ENCODE measurements at places on chromosomes 4 and X. TPM values are rescaled to one million over a fixed set of nuclear protein-coding genes. Genes with fewer than 3 reads are reported as not detected.

GRCh38 chr4:1654216-1654955, 29.7 kb downstream of the FAM53A start:
- no peak for DNase-seq

- DNase-seq: no peak
Measured at GRCh38 chr4:54289316-54289715, 60.2 kb downstream of the PDGFRA start.

- no peak for DNase-seq
Measured at GRCh38 chr4:150087006-150087405, 8.8 kb downstream of the DCLK2 start.

GRCh38 chr4:145812919-145813318, 125.7 kb downstream of the ZNF827 start:
- DNase-seq: no peak

DNA sequence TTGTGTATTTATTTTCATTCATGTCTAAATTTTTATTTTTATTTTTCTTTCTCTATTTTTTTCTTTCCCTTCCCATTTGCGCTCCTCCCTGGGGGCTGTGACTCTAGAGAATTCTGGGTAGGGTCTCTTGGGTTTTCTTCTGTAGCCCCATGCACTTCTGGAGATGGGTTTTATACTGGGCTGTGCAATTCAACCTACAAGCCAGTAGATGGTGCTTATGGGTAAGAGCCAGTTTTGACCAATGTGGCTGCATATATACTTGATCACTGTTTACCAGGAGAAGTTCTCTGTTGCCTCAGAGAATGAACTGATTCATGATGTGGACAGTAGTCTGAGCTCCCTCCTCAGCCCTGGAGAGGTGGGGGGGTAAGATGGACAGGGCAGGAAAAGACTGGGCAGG, 614.6 kb downstream of the PCDH19 start:
- DNase-seq: no peak

DNA sequence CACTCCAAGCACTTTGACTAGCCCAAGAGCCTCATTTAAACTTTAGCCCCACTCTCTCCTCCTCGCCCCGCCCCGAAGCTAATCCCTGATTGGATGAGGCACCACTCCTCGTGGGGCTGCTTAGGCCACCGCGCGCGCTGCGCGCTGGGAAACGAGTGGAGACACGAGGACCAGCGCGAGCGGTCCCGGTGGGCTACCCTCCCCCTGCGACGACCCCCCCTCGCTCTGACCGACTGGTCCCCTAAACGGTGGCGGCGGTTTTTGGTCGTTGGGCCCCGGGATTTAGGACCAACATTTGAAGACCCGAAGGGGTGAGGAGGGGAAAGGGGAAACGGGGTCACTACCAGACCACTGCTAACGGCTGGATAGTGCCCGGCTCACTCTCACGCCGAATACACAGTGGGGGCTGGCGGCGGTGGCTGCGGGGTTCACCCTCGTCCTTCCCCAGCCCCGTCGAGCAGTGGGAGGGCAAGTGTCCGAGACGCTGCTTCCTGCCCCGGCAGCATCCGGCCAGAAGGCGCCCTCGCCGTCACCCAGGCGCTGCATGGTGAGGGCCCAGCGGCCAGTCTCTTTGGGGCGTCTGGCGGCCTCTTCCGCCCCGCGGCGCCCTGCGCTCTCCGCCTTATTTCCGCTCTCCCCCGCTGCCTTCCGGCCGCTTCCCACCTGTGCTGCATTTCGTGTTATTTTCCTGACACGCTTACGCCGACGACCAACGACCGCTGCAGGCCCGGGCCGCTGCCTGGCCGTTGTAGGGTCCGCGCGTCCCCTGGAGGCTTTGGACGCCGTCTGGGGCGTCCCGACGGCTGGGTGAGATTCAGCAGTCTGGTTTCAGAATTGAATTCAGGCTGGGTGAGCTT, at the start of gene RBM46:
RBM46 (plus strand) TSS at position 147 of the 857 bp plus-strand sequence. CDS start 15,481 bp downstream, outside the sequence.
- DNase-seq: no peak

GRCh38 chr4:107863850-107864371, 39.2 kb downstream of the SGMS2 start:
- DNase-seq: peak; percentile 77

GRCh38 chrX:40202456-40202855, 104.7 kb upstream of the BCOR start:
- no peak for DNase-seq

DNA sequence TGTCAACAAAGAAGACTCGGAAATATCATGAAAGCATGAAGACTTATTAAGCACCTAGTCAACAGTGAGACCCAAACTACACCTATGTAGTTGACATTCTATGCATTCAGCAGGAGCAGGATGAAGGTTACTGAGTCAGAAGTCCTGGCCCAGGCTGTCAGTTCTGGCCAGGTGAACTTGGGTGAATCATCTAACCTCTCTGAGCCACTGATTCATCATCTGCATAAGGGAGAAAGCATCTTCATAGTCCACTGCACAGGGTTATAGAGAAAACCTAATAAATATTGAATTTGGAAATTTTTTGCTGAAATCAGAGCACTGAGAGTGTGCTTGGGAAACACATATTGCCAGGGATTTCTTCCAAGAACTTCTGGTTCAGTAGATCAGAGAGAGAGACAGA, 296.0 kb upstream of the SFRP2 start:
- DNase-seq: no peak

DNA sequence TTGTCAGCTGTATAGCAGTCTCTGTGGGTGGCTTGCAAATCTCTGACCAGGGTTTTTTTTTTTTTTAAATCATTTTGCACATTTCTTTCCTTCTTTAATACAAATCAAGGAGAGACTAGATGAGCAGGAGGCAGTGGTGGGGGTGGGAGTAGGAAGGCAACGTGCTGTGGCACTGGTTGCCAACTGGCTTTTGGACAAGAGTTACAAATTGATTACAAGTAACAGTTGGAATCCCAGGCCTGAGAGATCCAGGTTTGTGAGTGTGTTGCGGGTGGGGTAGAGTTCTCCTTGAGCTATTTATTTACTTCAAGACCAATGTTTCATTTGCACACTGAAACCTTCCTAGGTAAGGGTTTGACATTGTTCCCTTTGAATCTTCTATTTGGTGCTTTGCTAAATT, 325.3 kb downstream of the AFF2 start:
- DNase-seq: no peak

GRCh38 chrX:49610718-49611310, 12.0 kb downstream of the GAGE1 start:
- DNase-seq: peak; percentile 17

- no peak for DNase-seq
Measured at GRCh38 chr4:81845761-81846160, 374.1 kb upstream of the RASGEF1B start.

DNA sequence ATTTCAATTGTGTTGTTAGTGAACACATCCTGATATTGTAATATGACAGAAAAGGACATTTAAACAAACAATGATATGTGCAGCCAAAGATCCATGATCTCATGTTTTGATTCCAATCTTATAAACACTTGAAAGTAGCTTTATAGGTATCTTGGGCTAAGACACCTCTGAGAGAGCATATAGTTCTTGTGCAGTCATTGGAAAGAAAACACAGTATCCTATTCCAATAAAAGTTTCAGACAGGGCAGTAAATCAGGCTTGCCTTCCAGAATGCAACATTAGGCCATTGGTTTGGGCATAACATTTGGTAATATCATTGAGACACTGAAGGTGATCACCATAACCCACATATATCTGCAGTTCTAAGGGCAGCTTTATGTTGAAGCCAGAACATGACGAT, 188.3 kb upstream of the HCCS start:
- no peak for DNase-seq

DNA sequence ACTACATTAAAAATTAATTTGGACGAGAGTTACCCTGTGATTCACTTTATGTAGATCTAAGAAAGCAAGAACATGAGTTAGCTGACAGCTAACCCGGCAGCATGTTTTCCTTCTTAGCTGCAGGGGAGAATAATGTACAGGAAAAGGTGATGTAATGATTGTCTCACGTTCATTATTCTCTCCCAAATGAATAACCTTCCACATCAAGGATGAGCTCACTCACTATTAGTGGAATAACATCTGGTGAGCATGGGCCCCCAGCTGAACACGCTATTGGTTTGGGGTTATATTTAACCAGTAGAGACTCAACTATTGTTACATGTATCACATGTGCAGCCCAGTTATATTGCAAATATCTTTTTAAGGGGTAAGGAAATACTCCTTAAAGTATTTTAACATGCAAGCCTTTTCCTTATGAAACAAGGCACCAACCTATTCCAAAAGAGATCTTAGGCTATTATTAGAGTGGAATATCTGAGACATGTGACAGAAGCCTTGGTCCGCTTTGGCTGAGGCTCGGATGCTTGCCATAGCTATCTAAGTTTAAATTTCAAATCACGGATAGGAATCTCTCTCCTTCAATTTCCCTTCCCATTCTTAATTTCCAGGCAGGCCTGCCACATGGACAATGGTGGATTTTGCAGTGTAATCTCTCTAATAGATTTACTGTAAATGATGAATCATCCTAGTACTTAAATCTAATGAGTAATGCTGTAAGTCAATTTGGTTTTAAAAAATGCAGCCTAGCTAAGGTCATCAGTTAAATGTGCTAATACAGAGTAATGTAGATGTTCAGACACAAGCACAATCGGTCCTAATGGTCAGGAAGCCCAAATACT, 99.0 kb upstream of the OTUD4 start:
- DNase-seq: peak; percentile 84

DNA sequence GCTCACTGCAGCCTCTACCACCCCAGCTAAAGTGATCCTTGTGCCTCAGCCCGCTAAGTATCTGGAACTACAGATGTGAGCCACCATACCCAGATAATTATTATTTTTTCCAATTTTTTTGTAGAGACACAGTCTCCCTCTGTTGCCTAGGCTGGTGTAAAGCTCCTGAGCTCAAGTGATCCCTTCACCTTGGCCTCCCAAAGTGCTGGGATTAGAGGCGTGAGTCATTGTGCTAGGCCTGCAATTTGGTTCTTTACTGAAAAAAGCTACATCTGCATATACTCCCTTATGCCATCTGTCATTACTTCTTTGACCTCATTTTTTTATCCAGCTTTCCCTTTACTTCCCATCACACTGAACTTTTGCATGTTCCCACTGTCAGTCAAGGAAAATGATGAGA, 2012.4 kb upstream of the IGFBP7 start:
- no peak for DNase-seq

- no peak for DNase-seq
Measured at GRCh38 chr4:187919966-187920365, 75.6 kb upstream of the ZFP42 start.

DNA sequence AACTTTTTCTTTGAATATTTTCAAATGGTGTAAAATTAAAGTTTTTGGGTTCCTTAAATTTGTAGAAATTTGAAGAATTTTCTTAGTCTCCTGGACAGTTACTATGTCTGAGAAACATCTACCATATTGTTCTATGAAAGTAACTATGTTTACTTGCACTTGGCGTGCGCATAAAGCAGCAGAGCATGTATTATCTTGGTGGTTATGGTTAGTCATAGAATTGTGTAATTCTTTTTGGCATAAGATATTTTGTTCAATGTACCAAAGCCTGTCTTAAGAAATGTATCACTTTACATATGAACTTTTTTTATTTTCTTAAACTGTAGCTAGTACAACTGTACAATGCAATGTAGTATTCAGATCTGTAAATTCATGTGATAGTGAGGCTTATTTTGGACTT, 49.2 kb downstream of the CDS1 start:
- DNase-seq: no peak

DNA sequence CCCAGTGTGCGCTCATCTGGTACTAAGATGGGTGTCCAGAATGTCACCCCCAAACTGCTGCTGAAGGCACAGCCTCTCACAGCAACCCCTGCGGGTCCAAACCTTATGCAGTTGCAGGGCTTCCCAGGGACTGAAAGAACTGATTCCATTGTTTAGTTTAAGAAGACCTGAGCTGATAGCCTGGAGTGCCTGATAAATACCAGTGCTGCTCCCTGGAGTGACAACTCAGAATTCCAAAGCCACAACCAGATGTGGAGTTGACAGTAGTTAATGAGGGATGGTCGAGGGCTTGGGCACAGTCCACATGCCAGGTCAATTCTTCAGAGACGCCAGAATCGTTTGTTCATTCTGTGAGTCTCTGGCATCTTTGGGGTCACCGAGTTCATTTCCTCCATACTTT, 71.2 kb downstream of the LNX1 start:
- DNase-seq: no peak

DNA sequence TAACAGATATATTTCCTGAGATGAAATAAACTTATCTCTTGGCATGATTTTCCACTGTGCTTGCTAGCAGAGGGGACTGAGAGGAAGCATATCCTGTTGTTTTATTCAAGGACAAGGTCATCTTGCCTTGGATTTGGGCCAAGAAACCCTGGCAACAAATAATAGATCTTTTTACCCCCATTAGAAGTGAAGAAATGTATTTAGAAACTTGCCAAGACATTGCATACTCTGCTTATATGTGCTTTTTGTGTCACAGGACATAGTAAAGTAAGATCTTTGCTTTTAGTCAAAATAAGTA, 170.2 kb downstream of the RAPGEF2 start:
- DNase-seq: peak; percentile 83

DNA sequence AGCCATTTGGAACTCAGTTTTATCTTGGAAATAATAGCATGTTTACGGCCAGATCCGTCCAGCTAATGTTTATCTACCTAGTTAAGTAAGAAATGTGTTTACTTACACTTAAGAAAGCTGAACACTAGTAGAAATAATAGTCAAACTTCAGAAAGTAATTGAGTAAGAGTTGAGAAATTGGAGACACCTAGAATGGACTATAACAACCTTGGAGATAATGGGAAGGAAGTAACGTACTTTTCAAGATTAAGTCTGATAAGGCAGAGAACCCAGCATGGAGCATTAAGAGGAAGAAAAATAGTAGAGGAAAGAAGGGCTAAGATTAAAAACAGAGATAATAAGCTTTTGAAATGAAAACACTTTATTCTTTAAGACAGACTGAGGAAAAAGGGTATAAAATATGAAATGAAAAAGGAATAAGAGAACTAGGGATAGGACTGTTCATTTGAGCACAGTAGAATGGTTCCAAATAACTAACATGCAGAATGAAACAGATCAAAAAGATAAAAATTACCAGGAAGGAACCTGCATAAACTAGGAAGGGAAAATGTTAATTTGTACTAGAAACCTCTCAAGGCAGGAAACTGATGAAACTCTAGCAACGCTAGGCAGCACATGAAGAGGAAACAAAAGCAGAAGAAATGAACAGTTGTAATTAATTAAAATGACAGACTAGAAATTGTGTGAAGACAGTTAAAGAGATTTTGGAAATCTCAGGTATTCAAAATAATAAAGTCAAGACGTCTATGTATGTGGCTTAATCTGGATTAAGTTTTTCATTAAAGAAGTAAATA, 71.7 kb downstream of the FBXW7 start:
- peak; percentile 31 for DNase-seq

Gene MID2
- 25.3 TPM for total RNA-seq

Gene HHIP
- total RNA-seq: 971 TPM

Gene CT55
- total RNA-seq: not detected

Gene CT47A7
- not detected for total RNA-seq

Gene ARSH
- not detected for total RNA-seq

Gene KIT
- 39.7 TPM for total RNA-seq

Gene KLHL4
- total RNA-seq: 19.3 TPM

Measured in endothelial cell of umbilical vein (primary cell).